ENCODE measurements at places on chromosomes 2 and 18. TPM values are rescaled to one million over a fixed set of nuclear protein-coding genes. Genes with fewer than 3 reads are reported as not detected.

- DNase-seq = no peak
These were observed 13.0 kb downstream of the XDH start for GRCh38 chr2:31401580-31401979.

DNA sequence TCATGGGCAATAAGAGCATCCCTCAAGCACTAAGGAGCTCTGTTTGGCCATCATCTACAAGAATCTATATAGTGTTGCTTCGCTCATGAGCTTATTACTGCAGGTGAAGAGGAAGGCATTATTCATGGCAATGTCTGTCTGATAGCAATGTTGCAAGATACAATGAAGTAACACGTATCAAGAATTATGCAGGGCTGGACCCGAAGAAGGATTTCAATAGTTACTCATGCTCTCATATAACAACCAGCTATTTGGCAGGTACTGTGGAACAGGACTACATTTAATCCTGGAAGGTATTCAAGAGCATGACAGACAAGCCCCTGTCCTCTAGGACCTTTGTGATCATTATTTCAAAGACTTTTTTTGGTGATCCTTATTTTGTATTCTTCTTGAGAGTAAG lies 109.6 kb downstream of the LAMA3 start:
- no peak for DNase-seq

- no peak for DNase-seq
These were observed 84.6 kb downstream of the PIGN start for GRCh38 chr18:62102221-62102620.

GRCh38 chr2:97858442-97858841 lies 137.3 kb downstream of the TMEM131 start:
- no peak for DNase-seq

DNA sequence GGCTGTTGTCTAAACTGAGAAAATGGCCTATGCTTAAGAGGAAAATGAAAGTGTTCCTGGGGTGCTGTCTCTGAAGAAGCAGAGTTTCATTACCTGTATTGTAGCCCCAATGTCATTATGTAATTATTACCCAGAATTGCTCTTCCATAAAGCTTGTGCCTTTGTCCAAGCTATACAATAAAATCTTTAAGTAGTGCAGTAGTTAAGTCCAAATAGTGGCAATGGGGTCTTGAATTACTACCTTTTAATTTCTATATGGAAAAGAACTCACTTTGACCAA lies 13.8 kb upstream of the ALLC start:
- DNase-seq = no peak

GRCh38 chr2:32738939-32739338 lies 111.1 kb downstream of the TTC27 start:
- DNase-seq = no peak

DNA sequence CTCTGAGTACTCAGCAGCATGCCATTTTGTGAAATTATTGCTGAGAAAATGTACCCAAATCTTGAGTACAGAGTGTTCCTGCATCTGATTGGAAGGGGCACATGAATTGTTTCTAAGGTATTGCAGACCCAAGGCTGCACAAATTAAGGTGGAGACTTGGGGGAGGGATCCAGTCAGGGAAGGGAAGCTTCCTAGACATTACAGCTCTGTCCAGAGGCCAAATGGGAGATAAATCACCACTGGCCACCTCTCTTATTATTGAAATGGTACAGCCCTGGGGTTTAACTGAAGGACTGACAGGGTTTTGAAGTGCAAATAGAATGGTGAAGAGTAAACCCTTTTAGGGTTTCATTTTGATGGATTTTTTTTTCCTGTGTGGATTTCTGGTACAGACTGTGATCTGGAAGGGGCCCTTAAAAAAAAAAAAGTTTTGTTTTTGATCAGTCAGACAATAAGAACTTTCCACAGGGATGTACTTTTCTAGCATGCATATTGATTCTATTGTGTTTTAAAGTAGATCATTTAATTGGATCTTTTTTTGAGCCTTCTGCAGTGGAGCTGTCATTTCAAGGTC lies 119.4 kb downstream of the GREB1L start:
- DNase-seq = no peak

GRCh38 chr2:157470321-157470720 lies 26.4 kb upstream of the CYTIP start:
- no peak for DNase-seq

GRCh38 chr2:177636672-177637071 lies 244.1 kb downstream of the AGPS start:
- no peak for DNase-seq

DNA sequence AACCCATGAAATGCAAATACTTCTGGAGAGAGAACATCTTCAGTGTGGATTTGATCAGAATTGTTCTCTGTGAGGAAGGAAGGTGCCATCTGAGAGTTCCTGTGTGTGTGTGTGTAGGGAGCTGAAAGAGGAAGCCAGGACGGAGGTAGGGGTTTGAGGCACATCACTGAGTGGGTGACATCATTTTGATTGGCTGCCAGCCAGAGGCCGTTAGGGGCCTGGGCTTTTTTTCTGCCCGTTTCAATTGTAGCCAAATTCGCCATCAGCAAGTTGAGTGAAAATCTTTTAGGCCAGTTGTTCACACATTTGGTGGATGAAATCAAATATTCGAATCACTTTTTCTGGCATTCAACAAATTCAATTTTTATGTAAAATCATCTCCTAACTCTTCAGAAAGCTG lies 48.9 kb downstream of the TSN start:
- no peak for DNase-seq

KCNK3 gene
- total RNA-seq = not detected

DNA sequence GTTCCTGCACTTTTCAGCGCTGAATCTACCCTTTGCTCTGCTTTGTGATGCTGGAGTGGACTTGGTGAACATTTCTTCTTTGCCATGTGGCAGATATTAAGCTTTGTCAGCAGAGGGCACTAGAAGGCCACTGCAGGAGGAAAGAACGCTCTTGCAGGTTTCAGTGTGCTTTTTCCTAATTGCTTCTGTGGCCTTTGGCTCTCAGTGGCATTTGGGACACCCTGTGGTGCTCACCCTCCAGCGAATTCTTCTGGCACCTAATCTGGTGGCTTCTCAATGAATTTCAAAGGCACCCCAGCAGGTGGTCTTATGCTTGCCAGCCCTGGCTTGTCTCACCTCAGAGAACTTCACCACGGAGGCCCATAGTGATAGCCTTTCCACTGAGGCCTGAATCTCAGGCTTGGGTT lies 146.7 kb downstream of the MYO3B start:
- DNase-seq = peak; percentile 54

GRCh38 chr2:209523867-209524266 lies 100.0 kb downstream of the MAP2 start:
- no peak for DNase-seq

AMER3 gene
- not detected for total RNA-seq

DNA sequence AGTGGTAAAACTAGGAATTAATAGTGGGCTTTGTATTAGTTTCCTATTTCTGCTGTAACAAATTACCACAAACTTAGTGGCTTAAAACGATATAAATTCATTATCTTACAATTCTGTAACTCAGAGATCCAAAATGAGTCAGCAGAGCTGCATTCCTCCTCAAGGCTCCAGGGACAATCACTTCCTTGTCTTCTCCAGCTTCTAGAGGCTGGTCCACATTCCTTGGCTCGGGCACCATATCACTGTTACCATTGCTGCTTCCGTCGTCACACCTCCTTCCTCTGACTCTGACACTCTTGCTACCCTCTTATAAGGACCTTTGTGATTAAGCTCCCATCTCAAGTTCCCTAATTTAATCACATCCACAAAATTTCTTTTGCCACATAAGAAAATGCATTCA lies 567.8 kb upstream of the KLHL29 start:
- DNase-seq = no peak

ATP6V1C2 gene
- not detected for total RNA-seq

MRPL33 gene
- 68.1 TPM for total RNA-seq

- DNase-seq = no peak
These were observed 328.6 kb downstream of the SLC8A1 start for GRCh38 chr2:40123326-40123725.

GRCh38 chr2:153133716-153134115 lies 344.8 kb downstream of the RPRM start:
- no peak for DNase-seq

FHL2 gene
- 70.4 TPM for total RNA-seq

DNA sequence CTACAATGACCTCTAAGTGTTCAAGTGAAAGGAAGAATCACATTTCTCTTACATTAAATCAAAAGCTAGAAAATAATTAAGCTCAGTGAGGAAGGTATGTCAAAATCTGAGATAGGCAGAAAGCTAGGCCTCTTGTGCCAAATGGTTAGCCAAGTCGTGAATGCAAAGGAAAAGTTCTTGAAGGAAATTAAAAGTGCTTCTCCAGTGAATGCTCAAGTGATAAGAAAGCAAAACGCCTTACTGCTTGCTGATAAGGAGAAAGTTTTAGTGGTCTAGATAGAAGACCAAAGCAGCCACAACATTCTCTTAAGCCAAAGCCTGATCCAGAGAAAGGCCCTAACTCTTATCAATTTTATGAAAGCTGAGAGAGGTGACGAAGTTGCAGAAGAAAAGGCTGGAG lies 932.3 kb upstream of the ACVR2A start:
- no peak for DNase-seq

DNA sequence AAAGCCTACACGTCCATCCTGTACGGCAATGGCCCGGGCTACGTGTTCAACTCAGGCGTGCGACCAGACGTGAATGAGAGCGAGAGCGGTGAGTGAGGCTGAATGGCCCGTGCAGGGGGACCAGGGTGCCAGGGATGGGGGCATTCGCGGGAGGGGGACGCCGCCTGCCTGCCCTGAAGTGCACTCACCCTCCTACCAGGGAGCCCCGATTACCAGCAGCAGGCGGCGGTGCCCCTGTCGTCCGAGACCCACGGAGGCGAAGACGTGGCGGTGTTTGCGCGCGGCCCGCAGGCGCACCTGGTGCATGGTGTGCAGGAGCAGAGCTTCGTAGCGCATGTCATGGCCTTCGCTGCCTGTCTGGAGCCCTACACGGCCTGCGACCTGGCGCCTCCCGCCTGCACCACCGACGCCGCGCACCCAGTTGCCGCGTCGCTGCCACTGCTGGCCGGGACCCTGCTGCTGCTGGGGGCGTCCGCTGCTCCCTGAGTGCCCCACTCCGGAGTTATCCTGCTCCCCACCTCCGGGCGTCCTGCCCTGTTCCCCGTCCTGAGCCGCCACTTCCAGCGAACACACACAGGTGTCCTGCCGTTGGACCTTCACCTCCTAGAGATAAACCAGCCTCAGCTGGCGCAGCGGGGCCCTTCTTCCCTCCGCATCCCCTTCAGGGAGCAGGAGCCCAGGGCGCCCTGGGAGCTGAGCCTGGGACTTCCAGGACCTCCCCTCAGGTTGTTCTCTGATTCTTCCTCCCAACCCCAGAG lies 2.9 kb downstream of the ALPI start:
- no peak for DNase-seq

DNA sequence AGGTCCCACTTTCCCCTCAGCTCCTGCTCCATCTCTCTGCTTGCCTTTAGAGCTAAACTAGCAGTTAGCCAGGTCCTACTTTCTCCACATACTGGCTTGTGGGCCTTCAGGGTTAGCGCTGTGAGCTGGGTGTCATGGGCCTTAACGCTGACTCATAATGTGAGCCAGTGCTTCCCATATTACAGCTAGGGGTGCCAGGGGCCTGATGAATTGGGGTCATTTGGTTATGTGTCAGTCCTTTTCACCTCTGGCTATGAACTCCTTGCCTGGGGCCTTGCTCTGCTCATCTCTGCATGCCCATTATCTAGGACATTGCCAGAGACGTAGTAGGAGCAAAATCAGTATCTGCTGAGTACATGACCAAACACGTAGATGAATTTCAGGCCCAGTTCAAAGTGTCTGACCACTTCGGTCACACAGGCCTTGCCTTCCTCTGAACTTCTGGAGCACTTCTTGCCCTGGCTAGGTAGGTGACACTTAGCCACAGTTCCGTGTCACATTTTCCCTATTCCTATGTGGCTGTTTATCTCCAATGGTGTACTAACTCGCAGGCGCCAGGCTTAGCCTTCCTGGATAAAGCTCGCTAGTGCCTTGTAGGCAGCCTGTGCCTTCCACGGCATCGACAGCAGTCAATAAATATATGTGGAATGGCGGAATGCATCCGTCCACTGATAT lies 103.2 kb upstream of the SIX3 start:
- no peak for DNase-seq

- DNase-seq = no peak
These were observed 20.2 kb upstream of the TNS1 start for GRCh38 chr2:218022851-218023530.

DNA sequence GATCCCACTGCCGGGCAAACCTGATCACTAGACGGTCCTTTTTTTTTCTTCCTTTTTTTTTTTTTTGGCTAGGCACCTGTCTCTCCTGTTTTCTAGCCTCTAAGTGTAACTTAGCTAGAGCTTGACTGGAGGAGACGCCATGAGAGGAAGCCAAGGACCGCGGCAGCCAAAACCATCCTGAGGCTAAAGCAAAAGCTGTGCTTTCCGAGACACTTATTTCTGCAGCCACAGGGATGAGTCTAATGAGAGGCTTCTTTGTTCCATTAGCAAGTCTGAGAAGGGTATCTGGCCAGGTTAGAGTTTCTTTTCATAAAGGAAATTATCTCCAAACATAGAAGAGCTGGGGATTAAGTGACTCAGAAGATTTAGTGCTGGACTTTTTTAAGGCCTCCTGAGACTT lies 7.3 kb upstream of the CXCR4 start:
- no peak for DNase-seq

LDLRAD4 gene
- total RNA-seq = not detected

DNA sequence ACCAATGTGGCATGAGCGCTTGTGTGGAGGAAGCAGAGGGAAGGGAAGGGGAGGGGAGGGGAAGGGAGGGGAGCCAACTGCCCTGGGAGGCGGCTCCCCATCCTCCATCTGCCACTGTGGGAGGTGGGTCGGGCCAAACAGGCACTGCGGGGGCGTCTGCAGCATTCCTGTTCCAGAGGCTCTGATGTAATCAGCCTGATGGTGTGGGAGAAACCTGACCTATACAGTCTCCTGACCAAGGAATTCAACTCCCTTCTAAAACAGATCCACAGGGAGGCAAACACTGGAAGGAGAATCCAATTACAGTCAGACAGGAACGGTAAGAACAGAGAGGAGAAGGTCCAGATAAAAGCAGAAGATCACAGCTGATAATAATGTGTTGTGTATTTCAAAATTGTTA lies 88.8 kb downstream of the CD8B2 start:
- peak; percentile 57 for DNase-seq

GRCh38 chr18:36693931-36694620 lies 134.7 kb downstream of the TPGS2 start:
- no peak for DNase-seq

MYO5B gene
- total RNA-seq = not detected

NOSTRIN gene
- total RNA-seq = not detected

DNA sequence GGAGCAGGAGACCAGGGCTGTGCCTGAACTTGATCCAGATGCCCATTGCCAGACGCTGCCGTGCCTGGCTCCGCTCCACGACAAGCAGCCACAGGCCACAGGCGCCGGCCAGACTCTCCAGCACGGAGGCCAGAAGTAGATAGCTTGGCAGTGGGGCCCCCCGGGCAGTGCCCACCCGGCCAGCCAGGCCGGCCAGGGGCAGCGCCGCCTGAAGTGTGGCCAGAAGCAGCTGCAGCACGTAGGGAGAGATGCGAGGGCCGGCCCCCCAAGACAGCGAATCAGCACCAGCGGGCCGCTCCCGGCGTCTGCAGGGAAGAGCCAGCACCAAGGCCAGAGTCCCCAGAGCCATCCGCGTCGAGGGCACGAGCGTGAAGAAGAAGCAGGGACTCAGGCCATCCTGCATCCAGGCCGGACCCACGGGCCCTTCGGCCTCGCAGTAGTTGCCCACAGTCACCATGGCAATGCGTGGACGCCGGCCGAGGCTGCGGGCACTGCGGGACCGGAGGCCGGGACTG lies 484 bp downstream of the ABCB6 start:
- DNase-seq = no peak

GRCh38 chr2:127579231-127579630 lies 43.7 kb downstream of the MYO7B start:
- DNase-seq = no peak

GRCh38 chr2:174172802-174173355 lies 75.5 kb downstream of the OLA1 start:
- DNase-seq = no peak

TUBA3E gene
- total RNA-seq = not detected

Data from G401 (cell line).